ENCODE measurements at places on chromosomes 4 and X. TPM values are rescaled to one million over a fixed set of nuclear protein-coding genes. Genes with fewer than 3 reads are reported as not detected.

Gene FAM47E
- 2.4 TPM for total RNA-seq

Gene BEND2
- total RNA-seq, result 0.12 TPM

Gene APEX2
- 7.7 TPM for total RNA-seq

Gene PPP2R3B
- total RNA-seq, result 194 TPM

Gene FAM9B
- total RNA-seq, result not detected

Gene CSN1S1
- not detected for total RNA-seq

Data from left ventricle myocardium superior (tissue), 1 donor.